Stimulated activated CD8-positive, alpha-beta memory T cell treated with anti-CD3 and anti-CD28 coated beads, Interleukin-15, amount 100 ng/mL, for 24 hours (primary cell): ENCODE measurements at places on chromosomes 5 and 9.

- DNase-seq, result no peak
Observed at GRCh38 chr5:171405615-171406014, 13.8 kb upstream of the FGF18 start.

DNA sequence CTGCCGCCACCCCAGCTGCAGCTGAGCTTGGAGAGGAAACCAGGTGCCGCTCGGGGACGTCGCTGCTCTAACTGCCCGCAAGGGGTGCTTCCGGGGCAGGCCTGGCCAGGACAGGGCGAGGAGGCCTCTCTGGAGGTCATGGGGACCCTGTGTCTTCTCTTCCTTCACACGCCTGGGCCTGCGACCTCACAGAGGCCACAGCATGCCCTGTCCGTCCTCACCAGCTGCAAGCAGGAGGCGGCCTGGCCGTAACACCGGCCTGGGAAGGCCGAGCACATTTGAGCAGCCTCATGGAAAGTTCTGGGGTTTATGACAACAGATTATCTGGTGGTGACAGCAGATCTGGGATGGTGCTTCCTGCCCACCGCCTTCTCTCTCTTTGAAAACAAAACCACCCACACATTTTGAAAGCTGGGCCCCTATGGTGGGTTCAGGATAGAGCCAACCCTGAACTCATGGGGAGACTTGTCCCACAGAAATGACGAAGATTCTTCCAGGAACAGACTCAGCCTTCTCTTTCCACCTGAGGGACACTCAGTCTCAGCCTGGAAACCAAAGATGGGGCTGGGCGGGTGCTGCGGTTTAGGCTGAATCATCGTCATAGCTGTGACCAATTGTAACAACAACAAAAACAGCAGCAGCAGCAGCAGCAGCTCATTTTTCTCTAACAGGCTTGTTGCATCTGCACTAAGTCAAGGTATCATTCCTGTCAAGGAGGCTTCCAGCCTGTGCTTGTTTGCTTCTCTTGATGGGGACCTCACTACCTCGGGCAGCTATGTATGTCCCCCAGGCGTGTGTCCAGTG is 99.6 kb upstream of the RAPGEF1 start:
- no peak for DNase-seq

GRCh38 chr5:124824637-124825158 is 78.3 kb upstream of the ZNF608 start:
- no peak for DNase-seq

- DNase-seq, result no peak
Observed at GRCh38 chr9:93098236-93098946, 2.4 kb downstream of the CARD19 start.

- DNase-seq, result no peak
Observed at GRCh38 chr5:65871182-65871581, 55.2 kb upstream of the ERBIN start.

DNA sequence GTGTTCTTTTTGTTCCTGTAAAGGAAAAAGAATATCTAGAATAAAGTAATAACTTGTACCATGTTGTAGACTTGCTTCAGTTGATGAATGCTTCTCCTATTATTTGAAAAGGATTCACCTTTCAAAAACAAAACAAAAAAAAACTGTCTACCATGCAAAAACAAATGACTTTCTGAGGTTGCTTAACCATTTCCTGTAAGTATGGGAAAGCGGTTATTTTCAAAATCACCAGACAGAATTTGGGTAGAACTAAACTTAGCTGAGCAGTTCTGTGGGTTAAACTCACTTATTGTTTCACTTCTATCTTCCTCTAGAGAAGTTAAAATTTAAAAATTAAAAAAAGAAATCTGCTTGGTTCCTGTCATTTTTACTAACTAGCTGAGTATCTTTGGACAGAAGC is 25.2 kb downstream of the LNPEP start:
- DNase-seq, result no peak

- DNase-seq, result no peak
Observed at GRCh38 chr5:62214701-62215100, 91.3 kb upstream of the KIF2A start.

GRCh38 chr5:152542741-152543140 is 137.7 kb upstream of the NMUR2 start:
- DNase-seq, result no peak

DNA sequence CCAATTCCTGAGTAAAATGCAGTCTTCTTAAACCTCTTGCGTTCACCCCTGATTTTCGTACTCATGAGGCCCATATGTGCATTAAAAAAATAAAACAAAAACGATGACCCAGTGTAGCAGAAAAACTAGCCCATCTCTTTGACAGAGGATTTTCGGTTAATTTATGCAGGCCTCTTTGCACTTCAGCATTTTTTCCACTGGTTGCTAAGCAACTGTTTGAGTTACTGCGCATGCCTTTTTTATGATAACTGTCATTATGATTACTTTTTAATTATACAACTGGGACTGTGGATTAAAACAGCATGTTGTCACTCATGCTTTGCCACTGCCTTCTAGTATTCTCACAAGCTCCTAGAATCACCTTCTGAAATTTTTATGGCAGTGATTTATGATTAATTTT is 165.0 kb downstream of the SMARCA2 start:
- no peak for DNase-seq

DNA sequence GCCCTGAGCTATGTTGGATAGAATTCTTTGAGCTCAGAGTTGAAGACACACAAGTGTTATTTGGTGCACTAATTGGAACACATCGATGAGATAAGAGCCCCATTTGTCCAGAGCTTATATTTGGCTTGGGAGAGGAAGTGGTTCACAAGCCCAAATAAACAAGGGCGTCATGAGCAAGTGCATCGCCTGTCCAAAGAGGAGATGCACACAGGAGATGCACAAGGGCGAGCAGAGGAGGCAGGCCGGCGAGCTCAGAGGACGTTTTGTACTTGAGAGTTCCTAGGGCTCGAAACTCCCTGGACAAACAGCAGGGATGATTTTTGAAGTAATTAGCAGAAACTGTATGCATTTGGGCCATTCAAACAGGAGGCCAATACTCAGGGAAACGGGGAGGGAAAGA is 212.8 kb upstream of the IRX1 start:
- no peak for DNase-seq

- no peak for DNase-seq
Observed at GRCh38 chr5:140869555-140869886, 764 bp downstream of the PCDHA11 start.

DNA sequence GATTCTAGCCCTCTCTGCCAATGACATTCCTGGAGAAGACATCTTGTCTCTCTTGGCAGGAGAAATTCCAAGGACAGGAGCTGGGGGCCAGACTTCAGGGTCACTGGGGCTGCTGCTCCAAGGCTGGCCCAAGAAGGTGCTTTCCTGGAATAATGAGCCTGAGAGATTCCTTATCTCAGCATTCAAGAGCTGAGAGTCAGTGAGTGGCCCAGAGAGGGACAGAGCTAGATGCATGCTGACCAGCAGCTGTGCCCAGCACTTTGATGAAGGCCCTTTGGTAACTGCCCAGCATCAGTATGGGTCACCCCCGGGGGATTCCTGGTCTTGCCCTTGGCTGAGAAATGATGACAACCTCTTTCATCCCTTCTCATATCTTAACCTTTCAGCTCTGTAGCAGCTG is 47.7 kb upstream of the CTNNA1 start:
- no peak for DNase-seq
